Ureter (tissue), 1 donor: ENCODE measurements at places on chromosomes 6 and 20.

DNA sequence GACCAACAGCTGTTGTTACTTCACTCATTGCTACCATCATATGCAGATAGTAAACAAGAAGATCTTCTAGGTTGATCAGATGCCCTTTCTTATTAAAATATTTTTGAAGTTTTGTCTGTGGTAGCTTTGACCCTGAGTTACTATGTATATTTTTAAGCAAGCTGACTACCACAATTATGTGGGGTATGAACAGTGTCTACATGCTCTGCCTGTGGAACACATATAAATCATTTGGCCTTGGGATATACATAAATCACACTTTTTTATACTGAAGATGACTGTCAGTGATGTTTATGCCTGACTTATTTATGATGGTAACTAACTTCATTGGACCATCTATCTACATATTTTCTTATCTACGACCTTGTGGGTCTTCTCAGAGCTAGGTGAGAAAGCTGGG is 44.2 kb downstream of the LIN28B start:
- DNase-seq, result no peak

DNA sequence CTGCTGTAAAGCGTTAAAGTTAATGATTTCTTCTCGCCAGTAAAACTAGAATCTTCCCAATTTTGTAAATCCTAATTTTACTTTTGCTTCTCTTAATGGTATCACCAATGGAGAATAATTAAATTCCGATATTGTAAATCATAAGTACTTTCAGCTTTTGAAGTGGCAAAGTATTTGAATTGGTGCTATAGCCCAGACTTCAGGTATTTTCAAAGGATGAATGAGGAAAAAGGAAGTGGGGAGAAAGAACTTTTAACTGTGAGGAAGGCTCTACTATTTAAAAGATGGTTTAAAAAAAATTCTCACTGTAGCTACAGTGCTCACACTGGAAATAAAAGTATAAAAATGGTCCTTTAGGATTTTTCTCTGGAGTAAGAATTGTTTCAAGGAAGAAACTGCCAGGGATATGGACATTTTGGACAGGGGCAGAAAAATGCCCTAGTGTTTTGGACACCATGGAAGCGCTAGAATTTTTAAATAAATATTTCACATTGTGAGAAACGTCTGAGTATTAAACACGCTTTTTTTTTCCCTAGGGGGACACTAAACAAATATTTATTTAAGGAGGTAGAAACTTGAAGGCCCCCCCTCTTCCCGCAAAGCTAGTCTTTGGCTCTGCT is 1.3 kb upstream of the TAB2 start:
- DNase-seq, result no peak

DNA sequence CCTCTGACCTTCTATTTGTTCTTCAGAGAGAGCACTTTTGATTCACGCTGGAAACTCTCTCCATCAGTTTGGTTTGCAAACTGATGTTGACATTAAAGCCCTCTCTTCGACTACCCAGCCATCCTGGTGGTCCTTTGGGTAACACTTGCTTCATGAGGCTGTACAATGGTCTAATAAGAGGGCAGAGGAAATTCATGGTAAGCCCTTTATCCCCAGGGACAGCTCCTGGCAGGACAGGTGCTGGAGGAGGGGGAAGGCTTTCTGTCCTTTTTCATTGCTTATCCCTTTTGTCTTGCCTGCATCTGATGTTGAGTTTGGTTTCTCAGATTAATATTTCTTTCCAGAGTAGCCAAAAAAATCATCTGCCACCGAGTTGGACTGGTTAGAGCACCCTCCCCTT is 52.1 kb upstream of the CD93 start:
- DNase-seq, result no peak

DNA sequence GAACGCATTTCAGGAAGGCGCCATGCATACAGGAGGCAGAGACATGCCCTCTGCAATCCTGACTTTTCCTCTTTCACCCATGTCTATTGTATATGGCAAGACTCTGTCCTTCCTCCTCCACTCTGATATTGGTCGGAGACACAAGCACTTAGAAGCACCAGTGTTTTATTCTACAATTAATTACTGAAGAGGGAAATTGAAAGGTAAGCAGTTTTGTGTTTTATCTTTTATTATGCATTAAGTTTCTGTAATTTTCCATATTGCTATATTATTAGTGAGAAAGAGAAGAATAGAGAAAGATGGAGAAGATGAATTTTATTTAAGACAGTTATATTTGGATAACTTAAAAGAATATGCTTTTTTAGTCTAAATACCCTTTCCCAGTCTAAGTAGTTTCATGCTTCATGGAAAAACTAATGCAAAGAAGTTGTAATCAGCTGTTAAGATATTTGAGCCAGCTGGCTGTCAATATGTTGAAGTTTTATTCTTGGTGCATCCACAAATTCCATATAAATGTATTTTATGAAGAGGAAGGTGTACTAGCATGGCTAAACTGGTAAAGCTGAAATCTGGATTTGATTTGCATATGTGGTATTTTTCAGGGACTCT is 13.6 kb downstream of the ARID1B start:
- DNase-seq, result no peak

DNA sequence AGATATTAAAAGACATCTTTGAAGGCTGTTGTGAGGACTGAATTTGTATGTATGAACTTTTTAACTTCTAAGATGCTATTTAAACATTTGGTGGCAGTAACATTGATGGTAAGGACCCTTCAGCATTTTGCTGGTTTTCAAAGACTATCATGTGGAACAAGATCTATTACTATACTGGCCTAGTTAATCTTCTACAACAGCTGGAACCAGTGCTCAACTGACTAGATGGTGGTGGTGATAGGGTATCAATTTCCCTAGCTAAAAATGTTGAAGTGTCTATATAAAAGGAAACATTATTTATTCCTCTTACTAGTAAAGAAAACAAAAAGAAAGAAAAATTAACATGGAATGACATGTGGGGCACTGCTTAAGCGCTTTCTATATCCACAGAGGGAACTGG is 195.7 kb downstream of the TASP1 start:
- DNase-seq, result no peak
